Caco-2 (cell line): ENCODE measurements at places on chromosomes 2 and 18. TPM values are rescaled to one million over a fixed set of nuclear protein-coding genes. Genes with fewer than 3 reads are reported as not detected.

GRCh38 chr2:196591004-196591403 lies 48.5 kb upstream of the CCDC150 start:
- DNase-seq: no peak

- DNase-seq: no peak
These were observed 37.9 kb downstream of the DPYSL5 start for GRCh38 chr2:26885651-26886329.

GRCh38 chr2:23351388-23352141 lies 33.4 kb upstream of the KLHL29 start:
- DNase-seq: peak; percentile 74

- DNase-seq: no peak
These were observed 61.0 kb downstream of the LPIN1 start for GRCh38 chr2:11807156-11808015.

DNA sequence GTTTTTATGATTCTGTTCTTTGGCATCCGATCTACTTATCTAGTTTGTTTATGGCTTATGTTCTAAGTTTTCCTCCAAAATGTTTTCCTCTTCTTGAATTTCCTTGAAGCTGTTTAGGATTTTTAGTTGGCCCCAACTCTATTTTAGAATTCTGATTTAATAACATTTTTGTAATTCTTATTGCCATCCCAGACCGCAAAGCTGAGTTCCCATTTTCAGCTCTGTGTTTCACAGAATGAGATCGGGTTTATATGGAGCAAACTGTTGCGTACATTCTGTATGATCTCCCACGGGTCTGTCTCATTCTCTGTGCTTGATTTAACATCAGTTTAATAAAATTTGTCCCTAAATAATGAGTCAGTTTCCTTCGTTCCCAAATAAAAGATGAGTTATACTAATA lies 59.3 kb downstream of the DPP4 start:
- no peak for DNase-seq

DNA sequence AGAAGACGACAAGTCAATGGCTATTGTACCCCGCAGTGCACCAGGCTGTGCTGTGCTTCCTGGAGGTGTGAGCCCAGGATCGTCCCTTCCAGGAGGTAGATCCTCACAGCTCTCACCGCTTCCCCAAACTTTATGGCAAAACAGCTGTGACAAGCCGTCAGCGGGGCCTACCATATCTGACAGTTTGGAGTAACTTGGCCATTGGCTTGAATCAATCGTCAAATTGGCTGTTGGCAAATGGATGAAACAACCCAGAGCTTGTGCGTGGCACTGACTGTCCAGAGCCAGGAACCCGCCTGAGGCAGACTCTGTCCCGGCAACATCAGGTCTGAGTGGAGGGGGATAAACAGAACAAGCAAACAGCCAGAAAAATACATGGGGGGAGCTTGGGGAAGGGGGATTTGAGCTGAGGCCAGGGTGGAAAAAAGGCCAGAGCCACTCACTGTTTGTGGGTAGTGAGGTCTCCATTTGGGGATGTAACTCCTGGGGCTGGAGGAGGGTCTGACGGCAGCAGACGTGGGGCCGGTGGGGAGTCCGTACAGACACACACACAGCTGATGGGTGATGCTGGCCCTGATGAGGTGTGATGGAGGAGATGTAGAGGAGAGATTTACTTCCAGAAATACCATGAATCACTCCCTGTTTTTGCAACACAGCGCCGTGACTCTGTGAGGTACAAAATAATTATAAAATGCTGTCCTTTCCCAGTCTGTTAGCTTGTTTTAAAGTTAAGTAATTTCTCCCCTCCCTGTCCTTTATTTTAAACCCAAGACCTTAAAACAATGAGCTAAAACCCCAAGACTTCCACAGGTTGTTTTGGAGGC lies 174.8 kb downstream of the TWIST2 start:
- no peak for DNase-seq

The SERPINB12 gene
- total RNA-seq: not detected in 2 replicates

The C2orf80 gene
- total RNA-seq: not detected in 2 replicates
